Stimulated activated CD8-positive, alpha-beta memory T cell treated with anti-CD3 and anti-CD28 coated beads, Interleukin-4, amount 100 ng/mL, for 48 hours (primary cell): ENCODE measurements at places on chromosomes 6 and 20.

- no peak for DNase-seq
These were observed 2.6 kb upstream of the ABT1 start for GRCh38 chr6:26594131-26594498.

DNA sequence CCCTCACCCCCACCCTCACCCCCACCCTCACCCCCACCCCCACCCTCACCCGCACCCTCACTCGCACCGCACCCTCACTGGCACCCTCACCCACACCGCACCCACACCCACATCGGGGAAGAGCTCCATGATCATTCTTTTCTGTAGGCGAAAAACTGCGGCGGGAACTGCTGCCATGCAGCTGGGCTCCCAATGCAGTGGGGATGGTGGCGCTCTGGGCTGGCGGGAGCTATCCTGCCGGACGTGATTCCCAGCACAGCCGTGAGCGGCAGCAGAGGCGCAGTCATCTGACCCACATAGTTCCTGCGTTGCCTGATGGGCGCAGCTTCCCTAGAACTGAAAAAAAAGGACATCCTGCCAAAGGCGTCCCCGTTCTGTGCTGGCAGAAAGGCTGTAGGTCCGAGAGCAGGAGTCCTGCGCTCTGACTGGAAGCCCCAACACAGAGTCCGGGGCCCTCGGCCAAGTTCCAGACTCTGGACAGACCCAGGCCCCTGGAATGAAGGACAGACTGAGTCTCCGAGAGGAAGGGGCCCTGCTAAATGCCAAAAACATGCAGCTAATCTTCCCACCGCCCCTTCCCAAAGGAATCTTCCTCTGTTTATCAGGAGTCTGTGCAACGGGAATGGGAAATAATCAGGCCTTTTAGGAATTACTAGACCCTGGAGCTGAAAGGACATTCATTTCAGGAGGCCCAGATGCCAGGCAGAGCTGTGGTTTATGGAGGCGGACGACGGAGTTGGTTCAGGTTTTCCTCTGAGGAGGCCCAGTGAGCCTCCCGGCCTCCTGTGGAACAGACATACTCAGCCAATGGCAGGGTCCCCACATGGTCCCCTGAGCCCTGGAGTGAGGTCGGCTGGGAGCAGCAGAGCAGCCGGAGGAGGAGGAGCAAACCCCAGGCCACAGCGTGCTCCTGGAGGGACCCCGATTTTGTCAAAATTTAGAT is 14.1 kb upstream of the TCFL5 start:
- DNase-seq: no peak

DNA sequence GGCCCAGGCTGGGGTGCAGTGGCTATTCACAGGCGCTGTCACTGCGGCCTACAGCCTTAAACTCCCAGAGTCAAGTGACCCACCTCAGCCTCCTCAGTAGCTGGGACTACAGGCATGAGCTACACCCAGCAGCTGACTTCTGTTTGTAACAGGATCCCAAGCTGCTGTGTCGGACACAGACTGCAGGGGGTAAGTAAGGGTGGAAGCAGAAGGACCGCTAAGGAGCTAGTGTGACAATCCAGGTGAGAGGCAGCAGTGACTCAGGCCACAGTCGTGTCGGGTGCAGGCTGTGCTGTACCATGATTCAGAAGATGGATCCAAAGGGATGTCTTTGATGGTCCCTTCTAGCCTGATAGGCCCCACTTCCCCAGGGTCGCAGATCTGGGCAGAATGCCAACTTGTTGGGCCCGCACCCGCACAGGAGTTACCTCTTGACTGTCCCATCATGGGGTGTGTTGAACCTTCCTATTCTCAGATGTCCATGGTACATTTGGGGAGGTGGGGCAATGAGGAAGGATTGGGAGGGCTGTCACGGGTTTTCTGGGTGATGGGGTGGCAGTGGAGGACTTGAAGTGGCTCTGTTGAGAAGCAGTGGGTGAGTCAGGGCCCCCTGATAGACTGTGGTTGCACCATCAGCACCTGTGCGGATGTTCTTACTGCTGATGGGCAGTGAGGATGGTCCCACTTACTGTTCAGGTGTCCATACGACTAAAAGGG is 25.3 kb downstream of the AAR2 start:
- no peak for DNase-seq

- DNase-seq: no peak
These were observed 36.6 kb upstream of the FAM50B start for GRCh38 chr6:3812596-3812995.

GRCh38 chr20:46990017-46990595 is 95.5 kb downstream of the EYA2 start:
- DNase-seq: peak; percentile 58

- DNase-seq: no peak
These were observed 79.6 kb upstream of the AHI1 start for GRCh38 chr6:135577059-135577538.

DNA sequence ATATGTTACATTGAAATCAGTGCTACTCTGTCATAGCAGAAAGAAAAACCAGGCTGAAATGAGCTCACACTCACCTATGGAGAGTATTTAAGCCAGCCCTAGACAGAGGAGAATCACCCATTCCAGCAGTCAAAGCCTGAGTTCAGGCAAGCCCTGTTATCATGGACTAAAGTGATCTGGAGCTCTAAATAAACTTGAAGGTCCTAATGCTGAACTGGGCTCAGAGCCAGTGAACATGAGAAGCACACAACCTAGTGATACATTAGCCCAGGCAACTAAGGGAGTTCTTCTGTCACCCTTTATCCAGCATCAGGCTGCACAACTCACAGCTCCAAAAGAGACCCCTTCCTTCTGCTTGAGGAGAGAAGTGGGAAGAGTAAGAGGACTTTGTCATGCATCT is 425.0 kb downstream of the COL12A1 start:
- DNase-seq: no peak

GRCh38 chr20:62025394-62025793 is 40.3 kb downstream of the TAF4 start:
- DNase-seq: no peak

- DNase-seq: no peak
These were observed 64.0 kb downstream of the QRSL1 start for GRCh38 chr6:106693418-106693817.

DNA sequence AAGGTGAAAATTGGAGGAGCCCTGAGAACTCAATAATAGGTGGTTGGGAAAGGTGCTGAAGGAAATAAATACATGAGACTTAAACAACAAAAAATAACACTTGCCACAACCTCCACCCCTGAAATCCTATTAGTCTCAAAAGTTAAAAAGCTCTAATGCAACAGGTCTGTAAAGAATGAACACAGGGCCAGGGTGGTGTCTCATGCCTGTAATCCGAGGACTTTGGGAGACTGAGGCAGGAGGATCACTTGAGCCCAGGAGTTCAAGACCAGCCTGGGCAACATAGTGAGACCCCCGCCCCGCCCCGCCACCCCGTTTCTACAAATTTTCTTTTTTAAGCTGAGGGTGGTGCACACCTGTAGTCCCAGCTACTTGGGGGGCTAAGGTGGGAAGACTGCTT is 1.1 kb upstream of the ZKSCAN8 start:
- no peak for DNase-seq

GRCh38 chr6:101779051-101779844 is 385.7 kb downstream of the GRIK2 start:
- no peak for DNase-seq

- peak; percentile 74 for DNase-seq
These were observed at the start of gene PHF10 for GRCh38 chr6:169724494-169725124. TSS of gene PHF10 (minus strand) at chr6:169724500. CDS start at chr6:169723931, 569 bp downstream.

GRCh38 chr6:136440203-136440602 is 110.0 kb downstream of the MAP7 start:
- no peak for DNase-seq

GRCh38 chr20:33649201-33649681 is 12.9 kb upstream of the C20orf144 start:
- DNase-seq: no peak

DNA sequence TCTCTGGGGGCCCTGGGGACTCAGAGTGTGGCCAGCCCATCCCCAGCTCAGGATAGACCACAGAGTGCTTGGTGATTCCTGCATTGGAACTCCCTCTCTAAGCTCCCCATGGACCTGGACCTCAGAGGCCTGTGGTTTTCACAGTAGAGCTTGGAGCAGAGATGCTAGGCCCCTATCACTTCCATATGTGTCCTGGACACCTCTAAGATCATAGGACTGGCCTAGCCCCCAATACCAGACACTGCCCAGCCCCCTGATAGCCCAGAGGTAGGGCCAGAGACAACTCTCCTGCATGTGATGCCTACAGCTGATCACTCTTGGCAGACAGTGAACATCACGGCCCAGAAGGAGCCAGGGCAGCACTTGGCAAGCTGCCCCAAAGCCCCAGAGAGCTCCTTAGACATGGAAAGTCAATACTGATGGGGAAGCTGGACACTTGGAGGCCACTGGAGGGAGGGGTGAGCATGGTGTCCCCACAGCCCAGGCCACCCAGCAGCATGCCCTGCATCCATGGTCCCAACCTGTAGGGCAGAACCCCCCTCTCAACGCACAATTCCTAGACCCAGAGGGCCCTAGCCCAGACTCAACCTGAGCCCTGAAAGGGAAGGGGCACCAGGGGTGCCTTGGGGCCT is 27.1 kb downstream of the UBD start:
- DNase-seq: no peak

DNA sequence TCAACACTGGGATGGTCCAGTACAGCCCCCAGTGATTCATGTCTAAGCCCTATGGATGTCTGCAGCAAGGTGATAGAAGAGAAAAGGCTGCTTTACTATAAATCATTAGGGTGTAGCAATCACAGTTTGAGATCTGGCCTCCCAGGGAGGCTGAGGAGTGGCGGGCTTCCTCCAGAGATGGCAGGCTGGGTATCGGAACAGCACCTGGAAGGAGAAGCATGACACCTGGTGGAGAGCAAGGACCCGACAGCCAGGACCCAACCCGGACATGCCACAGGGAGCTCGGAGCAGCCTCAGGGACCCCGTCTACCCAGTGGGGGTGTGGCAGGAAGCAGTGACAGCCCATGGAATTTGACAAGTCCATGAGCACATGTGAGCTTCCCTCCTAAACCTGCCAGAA is 114.8 kb upstream of the CD93 start:
- DNase-seq: no peak
